IMR-90 (cell line): ENCODE measurements at places on chromosomes 5 and 9. TPM values are rescaled to one million over a fixed set of nuclear protein-coding genes. Genes with fewer than 3 reads are reported as not detected.

GRCh38 chr5:51411921-51412325, 28.7 kb downstream of the ISL1 start:
- DNase-seq, result no peak

The TAF11L6 gene
- not detected in 2 replicates for polyA plus RNA-seq

The TTC23L gene
- not detected in 2 replicates for polyA plus RNA-seq

GRCh38 chr5:72472031-72472430, 35.2 kb downstream of the ZNF366 start:
- DNase-seq, result no peak

DNA sequence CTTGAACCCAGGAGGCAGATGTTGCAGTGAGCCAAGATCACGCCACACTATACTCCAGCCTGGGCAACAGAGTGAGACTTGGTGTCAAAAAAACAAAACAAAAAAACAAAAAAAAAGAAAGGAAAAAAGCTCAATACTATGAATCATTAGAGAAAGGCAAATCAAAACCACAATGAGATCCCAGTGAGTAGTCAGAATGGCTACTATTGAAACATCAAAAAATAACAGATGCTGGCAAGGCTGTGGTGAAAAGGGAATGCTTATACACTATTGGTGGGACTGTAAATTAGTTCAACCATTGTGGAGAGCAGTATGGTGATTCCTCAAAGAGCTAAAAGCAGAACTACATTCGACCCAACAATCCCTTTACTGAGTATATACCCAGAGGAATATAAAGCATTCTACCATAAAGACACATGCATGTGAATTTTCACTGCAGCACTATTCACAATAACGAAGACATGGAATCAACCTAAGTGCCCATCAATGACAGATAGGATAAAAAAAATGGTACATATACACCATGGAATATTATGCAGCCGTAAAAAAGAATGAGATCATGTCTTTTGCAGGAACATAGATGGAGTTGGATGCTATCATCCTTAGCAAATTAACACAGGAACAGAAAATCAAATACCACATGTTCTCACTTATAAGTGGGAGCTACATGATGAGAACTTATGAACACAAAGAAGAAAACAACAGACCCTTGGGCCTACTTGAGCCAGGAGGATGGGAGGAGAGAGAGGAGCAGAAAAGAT, 81.9 kb upstream of the ARRDC3 start:
- DNase-seq, result no peak

DNA sequence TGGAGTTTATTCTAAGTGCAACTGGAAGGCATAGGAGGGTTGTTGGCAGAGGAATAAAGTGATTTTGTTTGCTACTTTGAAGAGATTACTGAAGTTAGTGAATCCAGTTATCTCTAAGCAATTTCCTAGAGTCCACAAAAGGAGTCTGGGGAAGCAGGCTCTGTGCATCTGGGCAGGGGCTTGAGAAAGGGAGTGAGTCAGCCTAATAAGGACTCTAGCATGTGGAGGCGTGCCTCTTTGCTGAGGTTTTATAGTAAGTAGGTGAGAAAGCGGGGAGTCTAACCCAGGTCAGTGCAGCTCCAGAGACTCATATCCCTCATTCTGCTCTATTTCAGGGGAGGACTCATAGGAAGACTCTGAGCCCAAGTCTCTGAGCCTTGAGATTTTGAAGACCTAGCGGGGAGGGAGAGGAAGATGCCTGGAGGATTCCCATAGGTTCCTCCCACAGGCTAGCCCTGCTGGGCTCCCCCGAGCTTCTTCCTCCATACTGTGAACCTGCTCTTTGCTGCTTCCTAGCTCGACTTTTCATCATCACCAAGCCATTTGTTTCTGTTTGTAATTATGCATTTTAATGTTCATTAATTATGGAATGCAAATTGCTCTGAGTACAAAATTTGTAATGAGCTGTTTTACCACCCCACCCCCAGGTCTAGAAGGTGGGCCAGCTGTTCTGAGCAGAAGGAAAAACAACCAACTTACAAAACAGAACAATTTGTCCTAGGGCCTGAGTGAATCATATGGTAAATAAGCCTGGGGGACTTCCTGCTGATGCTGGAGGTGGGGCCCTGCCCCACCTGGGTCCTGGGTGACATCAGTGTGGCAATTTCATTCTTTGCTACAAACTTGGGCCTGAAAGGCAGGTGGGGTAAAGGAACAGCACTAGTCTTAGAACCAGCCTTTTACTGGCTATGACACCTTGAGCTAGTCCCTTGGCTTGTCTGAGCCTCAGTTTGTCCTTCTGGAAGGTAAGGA, 150.2 kb downstream of the TRIM32 start:
- DNase-seq, result no peak

DNA sequence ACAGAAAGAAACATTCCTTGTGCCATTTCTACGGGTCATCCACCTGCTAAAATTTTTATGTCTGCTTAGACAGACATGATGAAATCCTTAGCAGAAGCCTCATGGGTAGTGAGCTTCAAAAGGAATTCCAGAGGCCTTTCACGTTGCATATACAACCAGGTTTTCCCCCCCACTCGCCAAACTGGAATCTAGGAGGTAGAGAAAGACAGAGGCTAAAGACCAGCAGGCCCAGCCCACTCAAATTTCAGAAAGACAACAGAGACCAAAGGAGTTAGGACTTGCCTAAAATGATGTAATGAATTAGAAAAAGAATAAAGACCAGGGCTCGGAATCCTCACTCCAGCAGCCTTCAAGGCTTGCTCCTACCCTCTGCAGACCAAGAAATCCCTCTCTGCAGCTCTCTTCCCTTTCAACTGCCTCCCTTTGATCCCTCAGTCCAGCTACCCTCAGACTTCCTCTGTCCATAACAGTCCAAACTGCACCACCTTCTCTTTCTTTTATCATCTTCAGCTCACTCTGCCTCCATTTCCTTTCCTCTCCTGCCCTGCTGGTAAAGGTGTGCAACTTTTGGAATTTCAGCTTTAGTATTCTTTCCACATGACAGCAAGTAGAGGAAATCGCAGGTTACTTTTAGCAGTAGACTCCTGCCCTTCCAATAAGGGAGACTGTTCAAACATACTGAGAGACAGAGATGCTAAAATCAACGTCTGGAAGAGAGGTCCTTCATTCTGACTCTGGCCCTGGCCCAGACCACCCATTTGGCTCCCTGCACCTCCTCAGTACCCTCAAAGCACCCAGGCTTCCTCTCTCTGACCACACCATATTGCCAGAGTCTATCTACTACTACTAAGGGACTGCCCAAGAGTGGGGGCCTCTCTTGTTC, 8.9 kb downstream of the B4GALT1 start:
- no peak for DNase-seq

GRCh38 chr9:110047232-110047954, 160.6 kb downstream of the C9orf152 start:
- DNase-seq, result no peak

DNA sequence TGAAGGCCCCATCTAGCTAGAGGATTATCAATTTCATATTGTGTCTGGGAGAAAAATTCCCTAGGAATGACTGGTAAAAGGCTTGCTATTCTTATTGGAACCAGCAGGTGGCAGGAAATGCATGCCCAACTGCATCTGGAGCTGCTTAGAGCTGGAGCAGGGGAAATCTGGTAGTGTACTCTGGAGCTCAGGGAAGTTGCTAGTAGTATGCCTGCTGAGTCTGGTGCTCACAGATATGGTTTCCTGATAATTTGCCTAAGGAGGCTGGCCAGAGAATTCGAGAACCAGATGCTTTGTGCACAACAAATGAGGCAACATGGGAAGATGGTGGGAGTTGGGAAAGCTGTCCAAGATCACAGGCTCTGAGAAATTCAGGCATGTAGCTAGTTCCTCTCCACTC, 53.7 kb downstream of the G3BP1 start:
- peak; percentile 69 for DNase-seq
